NCI-H1417 treated with DMSO at 0.1 percent for 48 hours (cell line): ENCODE measurements at places on chromosomes 4 and X.

GRCh38 chr4:14874990-14875389 lies 127.3 kb upstream of the CPEB2 start:
- DNase-seq: no peak

DNA sequence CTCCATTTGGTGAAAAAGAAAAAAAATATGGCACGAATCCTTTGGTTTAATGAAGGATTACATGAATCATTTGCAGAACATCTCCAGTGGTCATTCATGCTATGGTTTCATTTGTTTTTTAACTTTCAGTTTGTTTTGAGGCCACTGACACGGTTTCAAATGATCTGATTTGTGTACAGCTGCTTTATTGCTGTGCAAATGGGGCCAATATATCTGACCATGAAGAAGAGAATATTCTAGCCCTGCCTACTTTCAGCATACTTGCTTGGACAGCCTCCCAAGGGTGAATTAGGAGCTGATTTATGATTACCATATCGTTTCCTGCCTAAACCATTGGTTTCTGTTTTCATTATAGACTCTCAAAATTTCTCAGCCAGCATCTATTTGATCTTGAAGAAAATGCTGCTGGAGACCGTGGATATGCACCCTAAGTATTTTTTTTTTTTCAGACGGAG lies 30.7 kb downstream of the SPARCL1 start:
- DNase-seq: no peak

GRCh38 chr4:141900856-141901255 lies 264.5 kb downstream of the IL15 start:
- DNase-seq: no peak

DNA sequence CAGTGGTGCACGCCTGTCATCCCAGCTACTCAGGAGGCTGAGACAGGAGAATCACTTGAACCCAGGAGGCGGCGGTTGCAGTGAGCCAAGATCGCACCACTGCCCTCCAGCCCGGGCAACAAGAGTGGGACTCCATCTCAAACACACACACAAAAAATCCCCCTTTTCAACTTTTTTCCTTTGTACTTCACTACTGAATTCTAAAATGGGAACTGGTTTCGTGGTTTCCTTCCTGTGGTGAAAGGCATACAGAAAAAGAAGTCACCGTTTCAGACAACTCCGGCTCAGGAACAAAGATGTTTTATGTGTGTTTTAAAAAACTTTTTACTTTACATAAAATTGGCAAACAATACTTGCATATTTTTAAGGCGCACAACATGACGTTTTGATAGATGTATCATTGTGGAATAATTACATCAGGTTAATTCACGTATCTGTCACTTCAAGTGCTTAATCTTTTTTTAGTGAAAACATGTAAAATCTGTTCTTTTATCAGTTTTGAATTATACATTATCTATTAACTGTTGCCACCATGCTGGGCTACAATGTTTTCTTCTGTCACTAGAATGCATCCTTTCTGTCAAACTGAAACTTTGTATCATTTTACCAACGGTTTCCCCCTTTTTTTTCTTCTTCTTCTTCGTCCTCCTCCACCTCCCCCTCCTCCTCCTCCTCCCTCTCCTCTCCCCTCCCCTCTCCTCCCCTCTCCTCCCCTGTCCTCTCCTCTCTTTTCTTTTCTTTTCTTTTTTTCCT lies 186.0 kb downstream of the CRLF2 start:
- DNase-seq: no peak

DNA sequence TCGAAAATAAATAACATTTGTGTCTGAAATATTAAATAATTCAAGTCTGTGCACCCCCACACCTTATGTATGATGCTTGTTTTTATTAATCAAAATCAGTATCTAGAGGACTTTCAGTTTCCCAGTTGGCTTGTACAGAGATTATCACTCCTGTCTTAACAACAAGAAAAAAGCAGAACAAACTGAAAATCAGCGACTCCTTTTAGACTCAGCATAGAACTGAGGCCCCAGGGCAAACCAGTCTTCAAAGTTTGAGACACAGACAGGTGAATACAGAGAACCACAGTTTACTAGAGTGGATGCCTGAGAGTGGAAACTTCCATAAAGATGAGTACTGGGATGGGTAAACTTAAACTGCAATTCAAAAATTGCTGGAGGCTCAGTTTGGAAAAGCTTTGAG lies 142.8 kb upstream of the KLF8 start:
- no peak for DNase-seq

DNA sequence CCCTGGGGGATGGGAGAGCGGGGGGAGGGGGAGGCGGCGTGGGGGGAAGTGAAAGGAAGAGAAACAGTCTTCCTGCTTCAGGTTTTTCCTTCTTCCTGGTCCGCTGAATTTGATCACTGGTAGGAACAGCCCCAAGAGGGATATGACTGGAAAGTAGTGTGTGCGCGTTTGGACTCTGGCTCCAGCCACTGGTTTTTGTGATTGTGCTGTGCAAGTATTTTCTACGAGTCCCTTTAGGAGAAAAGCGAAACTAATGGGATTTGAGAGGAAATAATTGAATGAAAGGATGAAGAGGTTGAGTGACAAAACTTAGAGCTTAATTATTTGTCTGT lies 836 bp downstream of the PRRG1 start:
- DNase-seq: no peak

GRCh38 chr4:91325495-91325894 lies 978.3 kb upstream of the GRID2 start:
- no peak for DNase-seq

- no peak for DNase-seq
Observed at GRCh38 chr4:81455897-81456296, 15.8 kb downstream of the RASGEF1B start.

DNA sequence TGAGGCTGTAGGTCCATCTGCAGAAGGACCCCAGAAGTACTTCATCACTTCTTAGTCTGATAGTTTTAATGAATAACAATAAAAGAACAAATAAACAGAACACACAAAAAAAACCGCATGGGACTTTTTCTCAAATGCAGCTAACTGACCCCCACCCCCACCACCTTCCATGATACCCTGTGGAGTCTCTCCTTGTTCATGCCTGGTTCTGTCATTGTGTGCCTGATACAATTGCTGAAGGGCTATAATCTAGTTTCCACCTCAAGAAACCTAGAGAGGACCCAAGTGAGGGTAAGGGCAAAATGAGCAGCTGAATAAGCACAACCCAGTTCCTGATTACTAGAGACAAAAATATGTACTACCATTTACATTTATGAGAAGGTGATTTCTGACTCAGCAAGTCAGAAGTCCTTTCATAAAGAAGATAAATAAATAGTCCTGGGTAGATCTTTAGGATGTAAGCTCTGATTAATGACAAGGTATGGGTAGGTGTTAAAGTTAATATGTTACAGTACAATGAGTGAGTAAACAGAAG lies 155.1 kb downstream of the TMA16 start:
- DNase-seq: no peak

GRCh38 chr4:6410068-6410467 lies 62.3 kb downstream of the PPP2R2C start:
- DNase-seq: no peak

DNA sequence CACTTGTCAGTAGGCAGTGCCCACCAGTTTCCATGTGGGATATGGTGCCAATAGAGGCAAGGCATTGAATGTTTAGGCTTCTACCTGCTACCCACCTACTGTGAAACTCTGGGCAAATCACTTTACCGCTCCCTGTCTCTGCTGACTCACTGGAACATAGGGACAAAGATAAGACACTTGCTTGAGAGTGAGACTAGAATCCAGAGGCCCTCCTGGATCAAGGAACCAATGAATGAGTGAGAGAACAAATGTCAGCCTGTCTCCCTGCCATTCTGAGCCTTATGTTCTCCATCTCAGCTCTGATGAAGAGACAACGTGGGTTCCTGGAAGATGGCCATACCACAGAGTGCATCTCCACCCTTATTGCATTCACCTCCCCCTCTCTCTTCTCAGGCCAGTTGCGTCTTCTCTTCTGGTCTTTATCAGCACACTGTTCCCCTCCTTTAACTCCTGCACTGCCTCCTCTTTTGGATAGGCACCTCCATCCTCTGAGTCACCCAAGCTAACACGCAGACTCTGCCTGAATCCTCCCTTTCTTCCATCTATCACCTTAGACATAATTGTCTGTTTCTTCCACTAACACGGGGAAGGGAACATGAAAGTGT lies 15.4 kb upstream of the PRRG3 start:
- no peak for DNase-seq

DNA sequence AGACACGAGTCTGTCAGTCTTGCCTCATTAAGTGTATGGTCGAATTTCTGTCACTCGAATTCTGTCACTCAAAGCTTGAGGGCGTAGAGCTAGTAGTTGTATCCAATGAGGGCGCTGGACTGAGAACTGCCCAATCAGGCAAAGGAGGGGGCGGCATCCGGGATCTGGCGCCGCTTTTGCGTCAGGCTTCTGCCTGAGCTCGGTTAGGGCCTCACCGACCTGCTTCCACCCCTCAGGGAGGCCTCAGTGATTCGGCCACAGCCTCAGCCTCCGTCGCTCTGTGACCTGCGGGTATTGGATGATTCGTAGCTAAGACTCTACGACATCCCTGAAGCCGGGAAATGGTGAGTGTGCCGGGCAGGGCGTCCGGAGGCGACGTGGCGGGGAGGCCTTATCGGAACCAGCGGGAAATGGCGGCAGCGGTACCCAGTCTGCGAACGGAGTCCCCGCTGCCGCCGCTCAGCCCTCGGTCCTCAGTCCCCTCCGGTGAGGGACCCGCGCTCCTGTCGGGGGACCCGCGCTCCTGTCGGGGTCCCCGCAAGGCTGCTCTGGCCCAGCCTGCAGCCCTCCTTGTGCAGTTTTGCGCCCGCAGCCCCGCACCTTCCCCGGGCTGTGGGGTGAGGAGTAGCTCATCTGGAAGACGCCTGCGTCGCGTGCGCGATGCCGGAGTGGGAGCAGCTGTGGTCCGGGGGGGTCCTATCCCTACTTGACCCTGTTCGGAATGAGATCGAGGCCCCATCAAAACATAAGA lies 88.3 kb downstream of the ZNF718 start:
- no peak for DNase-seq

- no peak for DNase-seq
Observed at GRCh38 chr4:121709766-121710405, 13.1 kb upstream of the ANXA5 start.

DNA sequence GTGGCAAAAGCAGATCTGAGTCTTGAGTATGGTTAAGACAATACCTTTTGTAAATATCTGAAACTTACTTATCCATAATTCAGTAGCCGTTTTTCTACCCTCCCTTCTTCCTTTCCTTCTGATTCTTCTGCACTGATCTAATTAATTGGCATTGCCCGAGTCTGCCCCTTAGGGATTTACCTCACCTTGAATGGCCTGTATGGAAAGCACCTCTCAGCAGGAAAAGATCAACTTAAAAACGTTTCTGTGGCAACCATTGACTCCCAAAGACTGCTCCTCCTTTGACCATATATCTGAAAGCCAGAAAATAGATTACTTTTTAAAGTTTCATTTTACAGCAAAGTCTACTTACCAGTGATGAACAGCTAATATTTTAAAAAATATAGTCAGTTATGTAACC lies 496.5 kb upstream of the LCORL start:
- peak; percentile 23 for DNase-seq

DNA sequence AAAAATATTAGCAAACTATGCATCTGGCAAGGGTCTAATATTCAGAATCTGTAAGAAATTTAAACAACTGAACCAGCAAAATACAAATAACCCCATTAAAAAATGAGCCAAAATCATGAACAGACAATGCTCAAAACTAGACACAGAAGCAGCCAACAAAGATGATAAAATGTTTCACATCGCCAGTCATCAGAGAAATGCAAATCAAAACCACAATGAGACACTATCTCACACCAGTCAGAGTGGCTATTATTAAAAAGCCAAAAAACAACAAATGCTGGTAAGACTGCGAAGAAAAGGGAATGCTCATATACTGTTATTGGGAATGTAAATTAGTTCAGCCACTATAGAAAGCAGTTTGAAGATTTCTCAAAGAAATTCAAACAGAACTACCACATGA lies 201.3 kb upstream of the CPEB2 start:
- no peak for DNase-seq

GRCh38 chrX:136525738-136526606 lies 6.0 kb upstream of the VGLL1 start:
- no peak for DNase-seq
